H9 (cell line): ENCODE measurements at places on chromosomes 16 and 17. TPM values are rescaled to one million over a fixed set of nuclear protein-coding genes. Genes with fewer than 3 reads are reported as not detected.

- H3K27me3 ChIP-seq = no peaks in the 10 kb centered on the region; the same call in 1 of the 2 replicates
- 0 out of 2 replicates have a peak, but pooled peaks cover 5% of the 10 kb centered on the region for H3K36me3 ChIP-seq
- no peak for DNase-seq
- no peak overlapping the region for H3K27ac ChIP-seq
- H3K4me3 ChIP-seq = no peak overlapping the region
Observed at GRCh38 chr17:62970610-62971009, 4.6 kb downstream of the TANC2 start.

DNA sequence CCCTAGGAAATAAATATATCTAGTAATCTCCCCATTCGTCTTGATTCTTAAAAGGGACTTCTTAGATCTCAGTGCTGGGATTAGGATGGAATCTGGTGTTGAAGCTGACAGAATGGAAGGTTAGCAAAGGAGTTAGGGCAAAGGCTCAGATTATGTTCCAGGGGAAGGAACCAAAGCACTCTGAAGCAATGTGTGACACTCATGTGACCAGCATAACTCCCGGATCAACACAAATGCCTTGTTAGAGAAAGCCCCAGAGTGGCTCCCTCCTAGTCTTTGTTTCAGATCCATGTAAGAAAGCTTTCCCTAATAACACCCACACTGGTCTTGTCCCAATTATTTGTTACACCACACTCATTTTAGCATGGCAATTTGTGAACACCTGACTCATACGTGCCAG lies 62.6 kb upstream of the ERN1 start:
- H3K4me3 ChIP-seq = no peak overlapping the region
- H3K27ac ChIP-seq = no peak overlapping the region
- H3K4me1 ChIP-seq = peaks cover 4% of the 10 kb centered on the region; the same call in 1 of the 2 replicates
- DNase-seq = no peak
- peaks cover 8% of the 10 kb centered on the region; the same call in 1 of the 2 replicates for H3K36me3 ChIP-seq
- H3K27me3 ChIP-seq = no peaks in the 10 kb centered on the region

GRCh38 chr17:5718726-5719125 lies 134.4 kb upstream of the NLRP1 start:
- no peaks in the 10 kb centered on the region for H3K27me3 ChIP-seq
- H3K36me3 ChIP-seq = no peaks in the 10 kb centered on the region
- no peaks in the 10 kb centered on the region for H3K4me1 ChIP-seq
- no peak for DNase-seq
- H3K4me3 ChIP-seq = no peak overlapping the region

- H3K27ac ChIP-seq = no peak overlapping the region
- H3K4me3 ChIP-seq = no peak overlapping the region; the same call in 2 of the 3 replicates
- peaks cover 3% of the 10 kb centered on the region for H3K4me1 ChIP-seq
- no peak for DNase-seq
Observed at GRCh38 chr16:85912211-85912974, 13.4 kb downstream of the IRF8 start.

DNA sequence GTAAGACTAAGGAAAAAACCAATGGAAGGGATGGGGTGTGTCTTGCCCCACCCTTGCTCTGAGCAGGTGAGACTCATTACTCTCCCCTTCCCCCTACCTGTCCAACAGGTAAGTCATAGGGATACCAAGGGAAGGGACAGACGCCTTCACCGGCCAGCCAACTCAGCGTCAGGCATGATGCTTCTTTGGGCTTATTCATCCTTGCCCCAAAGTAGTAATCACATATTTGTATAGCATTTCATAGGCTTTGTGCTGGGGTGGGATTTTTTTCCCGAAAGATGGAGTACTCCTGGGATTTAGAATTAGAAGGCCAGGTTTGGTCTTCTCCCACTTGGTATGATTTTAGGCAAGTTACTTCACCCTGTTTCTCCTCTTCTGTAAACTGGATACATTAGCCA lies 509 bp upstream of the JUP start:
- DNase-seq = no peak
- peak overlapping the region; percentile 92 for H3K4me3 ChIP-seq
- H3K27me3 ChIP-seq = no peaks in the 10 kb centered on the region
- peaks cover 2% of the 10 kb centered on the region; the same call in 1 of the 2 replicates for H3K4me1 ChIP-seq

GRCh38 chr16:11312718-11313492 lies 31.8 kb upstream of the PRM1 start:
- peak overlapping the region; percentile 41; the same call in 1 of the 3 replicates for H3K4me3 ChIP-seq
- DNase-seq = peak; percentile 74
- H3K36me3 ChIP-seq = no peaks in the 10 kb centered on the region
- H3K4me1 ChIP-seq = peaks cover 6% of the 10 kb centered on the region; the same call in 1 of the 2 replicates
- peak overlapping the region; percentile 96 for H3K27ac ChIP-seq
- H3K27me3 ChIP-seq = no peaks in the 10 kb centered on the region

GRCh38 chr16:63059676-63060075 lies 1023.4 kb upstream of the CDH8 start:
- no peaks in the 10 kb centered on the region for H3K4me1 ChIP-seq
- H3K4me3 ChIP-seq = no peak overlapping the region
- DNase-seq = no peak
- 0 out of 2 replicates have a peak, but pooled peaks cover 6% of the 10 kb centered on the region for H3K36me3 ChIP-seq
- no peak overlapping the region for H3K27ac ChIP-seq

The C17orf113 gene
- total RNA-seq = 1.0 and 1.2 TPM in 2 replicates

DNA sequence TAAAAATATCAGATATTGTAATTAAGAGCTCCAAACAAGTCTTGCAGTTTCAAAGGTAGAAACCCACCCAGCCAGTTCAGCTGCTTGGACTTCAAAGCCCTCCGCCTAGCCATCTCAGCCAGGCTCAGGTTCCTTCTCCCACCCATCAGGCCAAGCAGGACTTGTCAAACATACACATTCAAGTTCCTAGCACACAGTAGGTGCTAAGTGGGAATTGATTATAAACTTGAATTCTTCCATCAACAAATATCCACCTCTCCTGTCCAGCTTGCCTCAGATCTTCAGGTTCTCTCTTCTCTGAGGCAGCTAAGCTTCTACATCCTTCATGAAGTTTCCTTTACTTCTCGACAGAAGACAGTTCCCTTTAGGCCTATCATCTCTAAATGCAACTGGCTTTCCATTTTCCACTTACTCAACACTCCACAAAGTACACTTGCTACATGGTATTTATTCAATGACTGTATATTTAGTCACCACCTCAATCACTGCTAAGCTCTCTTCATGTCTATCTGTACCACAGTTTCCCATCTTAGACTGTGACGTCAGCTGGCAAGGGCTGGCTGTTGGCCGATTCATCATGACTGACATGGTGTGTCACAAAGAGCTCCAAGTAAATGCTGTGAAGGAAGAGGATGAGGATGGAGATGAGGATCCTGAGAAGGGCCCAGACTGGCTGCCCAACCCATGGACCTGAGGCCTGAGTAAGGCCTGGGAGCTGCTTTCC lies 13.3 kb upstream of the COG7 start:
- H3K4me1 ChIP-seq = no peaks in the 10 kb centered on the region
- H3K27me3 ChIP-seq = no peaks in the 10 kb centered on the region
- H3K36me3 ChIP-seq = peaks cover 28% of the 10 kb centered on the region
- no peak overlapping the region for H3K27ac ChIP-seq
- no peak for DNase-seq

GRCh38 chr17:75181608-75182318 lies 996 bp downstream of the SUMO2 start:
- no peak for DNase-seq
- H3K27ac ChIP-seq = no peak overlapping the region
- H3K4me3 ChIP-seq = peak overlapping the region; percentile 89
- H3K4me1 ChIP-seq = no peaks in the 10 kb centered on the region
- no peaks in the 10 kb centered on the region for H3K27me3 ChIP-seq

DNA sequence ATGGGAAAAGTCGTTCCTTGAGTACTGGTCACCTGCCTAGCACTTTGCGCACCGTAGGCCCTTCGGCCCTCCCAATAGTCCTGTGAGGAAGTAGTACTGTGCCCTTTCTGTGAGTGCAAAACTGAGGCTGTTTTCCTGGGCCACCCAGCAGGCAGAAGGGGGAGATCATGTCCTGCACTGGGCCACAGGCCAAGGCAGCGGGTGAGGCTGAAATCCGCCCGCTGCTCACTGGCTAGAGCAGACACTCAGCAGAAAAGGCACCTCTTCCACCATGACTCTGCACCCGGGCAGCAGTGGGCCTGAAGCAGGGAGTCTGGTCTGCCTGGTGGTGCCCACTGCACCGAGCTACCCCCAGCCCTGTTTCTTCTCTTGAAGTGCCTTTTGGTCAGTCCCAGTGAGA lies 20.2 kb downstream of the METTL22 start:
- DNase-seq = no peak
- H3K36me3 ChIP-seq = peaks cover 72% of the 10 kb centered on the region
- no peak overlapping the region for H3K27ac ChIP-seq
- no peaks in the 10 kb centered on the region for H3K4me1 ChIP-seq

The RECQL5 gene
- 40.0 and 40.1 TPM in 2 replicates for total RNA-seq

DNA sequence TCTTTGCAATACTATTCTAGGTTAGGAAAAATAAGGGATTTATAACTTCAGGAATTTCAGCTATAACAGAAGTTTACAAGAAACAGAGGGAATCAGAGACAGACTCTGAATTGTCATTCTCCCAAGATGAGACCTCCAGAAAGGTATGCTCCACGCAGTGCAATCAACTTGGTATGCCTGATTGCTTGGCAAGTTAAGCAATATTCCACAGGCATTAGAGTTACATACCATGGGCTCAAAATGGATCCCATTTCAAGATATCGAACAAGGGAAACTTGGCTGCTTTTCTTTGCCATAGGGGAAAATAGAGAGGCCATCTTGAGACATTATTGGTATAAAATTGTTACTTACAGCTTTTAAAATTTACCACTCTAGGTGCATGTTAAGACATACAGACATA lies 615.6 kb upstream of the SOX9 start:
- no peaks in the 10 kb centered on the region for H3K36me3 ChIP-seq
- H3K27me3 ChIP-seq = no peaks in the 10 kb centered on the region
- no peaks in the 10 kb centered on the region for H3K4me1 ChIP-seq

DNA sequence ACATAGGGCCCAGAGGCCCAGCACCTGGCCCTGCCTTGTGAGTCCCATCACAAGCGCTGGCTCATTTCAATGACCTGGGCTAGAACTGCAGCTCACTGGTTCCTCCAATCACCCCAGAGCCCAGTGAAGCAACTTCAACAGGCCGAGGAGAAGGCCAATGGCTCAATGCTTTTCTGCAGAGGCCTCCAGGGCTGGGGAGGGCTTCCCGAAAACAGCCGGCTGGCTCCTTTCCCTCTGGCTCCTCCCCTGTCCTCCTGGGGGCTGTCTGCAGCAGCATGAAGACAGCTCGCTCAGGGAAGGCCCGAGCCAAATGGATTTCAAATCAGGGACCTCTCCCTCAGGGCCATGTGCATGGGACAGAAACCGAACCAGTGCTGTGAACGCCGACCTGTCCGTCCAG lies 121.6 kb downstream of the ZNF423 start:
- H3K36me3 ChIP-seq = peaks cover 24% of the 10 kb centered on the region
- no peak overlapping the region for H3K27ac ChIP-seq

DNA sequence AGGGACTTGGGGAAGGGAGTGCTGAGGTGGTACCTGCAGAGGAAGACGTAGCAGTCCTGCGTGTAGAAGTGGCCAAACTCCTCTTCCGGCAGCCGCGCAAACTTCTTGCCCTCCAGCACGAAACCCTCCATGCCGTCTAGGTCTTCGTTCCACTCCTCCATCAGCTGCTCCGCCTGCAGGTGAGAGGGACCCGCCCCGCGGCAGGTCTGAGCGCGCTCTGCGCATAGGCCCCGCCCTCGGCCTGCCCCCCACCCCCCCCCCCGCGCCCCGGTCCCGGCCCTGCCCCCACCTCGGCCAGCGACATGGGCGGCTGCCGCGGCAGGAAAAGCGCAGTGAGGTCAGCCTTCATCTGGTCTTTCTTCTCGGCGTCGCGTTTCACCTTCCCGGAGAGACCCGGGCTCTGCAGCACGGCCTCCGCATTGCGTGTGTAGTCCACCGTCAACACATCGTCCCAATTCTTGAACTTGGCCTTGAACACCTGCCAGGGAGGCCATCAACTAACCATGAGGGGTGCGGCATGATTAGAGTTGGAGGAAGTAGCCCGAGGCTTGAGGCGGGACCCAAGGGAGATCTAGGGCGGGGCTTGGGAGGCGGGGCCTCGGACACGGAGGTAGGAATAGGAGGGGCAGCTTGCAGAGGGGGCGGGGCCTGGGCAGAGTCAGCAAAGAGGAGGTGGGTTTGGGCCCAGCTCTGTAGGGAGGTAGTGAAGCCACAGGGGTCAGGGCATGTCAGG lies 11.5 kb downstream of the FLII start:
- peaks cover 72% of the 10 kb centered on the region for H3K36me3 ChIP-seq
- H3K27me3 ChIP-seq = no peaks in the 10 kb centered on the region
- no peak overlapping the region for H3K27ac ChIP-seq
- H3K4me1 ChIP-seq = peaks cover 3% of the 10 kb centered on the region; the same call in 1 of the 2 replicates
- peak overlapping the region; percentile 92 for H3K4me3 ChIP-seq

DNA sequence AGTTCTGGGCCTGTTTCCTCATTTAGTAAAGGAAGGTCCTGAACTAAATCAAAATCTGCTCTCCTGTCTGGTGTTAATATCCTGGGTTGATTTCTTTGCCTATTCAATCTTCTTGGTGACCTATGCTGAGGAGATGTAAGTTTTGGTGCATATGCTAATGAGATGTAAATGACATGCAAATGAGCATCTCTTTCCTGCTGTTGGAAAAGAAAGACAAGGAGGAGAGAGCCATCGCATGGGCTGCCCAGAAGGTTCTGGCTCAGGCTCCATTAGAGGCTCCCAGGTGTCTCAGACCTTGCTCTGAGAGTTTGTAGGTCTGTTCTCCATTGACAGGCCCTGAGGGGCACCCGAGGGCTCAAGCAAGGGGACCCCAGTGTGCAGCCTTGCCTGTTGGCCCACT lies 3.3 kb downstream of the ABI3 start:
- no peak overlapping the region for H3K4me3 ChIP-seq
- H3K27me3 ChIP-seq = no peaks in the 10 kb centered on the region
- H3K27ac ChIP-seq = no peak overlapping the region
- no peak for DNase-seq
- H3K36me3 ChIP-seq = no peaks in the 10 kb centered on the region; the same call in 2 of the 3 replicates

The SLC47A1 gene
- total RNA-seq = 2.0 and 4.0 TPM in 2 replicates

DNA sequence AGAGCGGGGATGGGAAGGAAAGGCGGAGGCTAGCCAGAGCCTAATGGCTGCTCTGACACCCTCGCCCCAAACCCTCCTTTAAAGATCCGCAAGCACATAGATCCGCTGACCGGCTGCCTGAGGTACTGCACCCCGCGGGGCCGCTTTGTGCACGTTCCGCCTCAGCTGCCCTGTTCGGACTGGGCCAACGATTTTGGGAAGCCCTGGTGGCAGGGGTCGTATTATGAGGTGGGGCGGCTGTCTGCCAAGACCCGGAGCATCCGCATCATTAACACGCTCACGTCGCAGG lies 663 bp downstream of the CYB5D1 start:
- peaks cover 15% of the 10 kb centered on the region; the same call in 1 of the 2 replicates for H3K27me3 ChIP-seq
- DNase-seq = peak; percentile 80
- H3K27ac ChIP-seq = no peak overlapping the region
- H3K4me3 ChIP-seq = no peak overlapping the region

The LCAT gene
- 17.7 and 17.8 TPM in 2 replicates for total RNA-seq

- no peak overlapping the region for H3K4me3 ChIP-seq
- no peaks in the 10 kb centered on the region for H3K4me1 ChIP-seq
- DNase-seq = no peak
- H3K27me3 ChIP-seq = no peaks in the 10 kb centered on the region
Observed at GRCh38 chr17:10318535-10318934, 54.3 kb downstream of the MYH13 start.

DNA sequence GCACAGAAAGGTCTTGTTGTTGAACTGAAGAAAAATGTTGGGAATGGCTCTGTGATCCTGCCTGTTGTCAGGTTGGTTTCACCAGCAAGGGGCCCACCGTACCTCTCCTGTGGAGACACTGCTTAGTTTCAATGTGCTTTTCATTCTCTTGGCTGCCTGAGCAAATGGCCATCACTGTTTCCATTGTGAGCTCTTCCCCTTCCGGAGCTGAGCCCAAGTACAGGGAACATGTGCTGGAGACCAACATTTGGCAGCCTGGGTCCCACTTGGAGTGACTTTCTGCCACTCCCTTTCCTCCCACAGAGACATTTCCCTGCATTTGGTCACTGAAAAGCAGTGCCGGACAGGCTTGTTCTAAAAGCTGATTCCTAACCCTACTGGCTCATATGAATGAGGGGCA lies 23.1 kb downstream of the GABARAPL2 start:
- H3K27me3 ChIP-seq = no peaks in the 10 kb centered on the region
- H3K27ac ChIP-seq = no peak overlapping the region
- no peak for DNase-seq
